ENCODE measurements at places on chromosomes 7 and 10. TPM values are rescaled to one million over a fixed set of nuclear protein-coding genes. Genes with fewer than 3 reads are reported as not detected.

The TMEM178B gene
- under 0.01 TPM for total RNA-seq

The TMEM184A gene
- total RNA-seq, result 0.49 TPM

The ASB10 gene
- total RNA-seq, result not detected

The HOXA6 gene
- not detected for total RNA-seq

The ITPRID1 gene
- not detected for total RNA-seq

The GPR15LG gene
- total RNA-seq, result not detected

The PLAU gene
- total RNA-seq, result 123 TPM

The LRRD1 gene
- not detected for total RNA-seq

The ABCC2 gene
- total RNA-seq, result 1.3 TPM

The DPCD gene
- 33.9 TPM for total RNA-seq

The TRIM73 gene
- 0.24 TPM for total RNA-seq

The FOXI2 gene
- total RNA-seq, result not detected

The MYL10 gene
- total RNA-seq, result not detected

The RHOBTB1 gene
- total RNA-seq, result 45.3 TPM

The ARL4A gene
- 12.4 TPM for total RNA-seq

The CRYGN gene
- total RNA-seq, result 0.16 TPM

The GNAI1 gene
- 46.1 TPM for total RNA-seq

The CLCN1 gene
- total RNA-seq, result under 0.01 TPM

The IFIT1B gene
- total RNA-seq, result under 0.01 TPM

The ACTR3C gene
- total RNA-seq, result not detected

The CTNNA3 gene
- under 0.01 TPM for total RNA-seq

The GIMAP7 gene
- not detected for total RNA-seq

The C10orf95 gene
- total RNA-seq, result not detected

The PLXDC2 gene
- total RNA-seq, result 3.0 TPM

The ZNF239 gene
- 7.8 TPM for total RNA-seq
